ENCODE measurements at places on chromosomes 12 and 14.

DNA sequence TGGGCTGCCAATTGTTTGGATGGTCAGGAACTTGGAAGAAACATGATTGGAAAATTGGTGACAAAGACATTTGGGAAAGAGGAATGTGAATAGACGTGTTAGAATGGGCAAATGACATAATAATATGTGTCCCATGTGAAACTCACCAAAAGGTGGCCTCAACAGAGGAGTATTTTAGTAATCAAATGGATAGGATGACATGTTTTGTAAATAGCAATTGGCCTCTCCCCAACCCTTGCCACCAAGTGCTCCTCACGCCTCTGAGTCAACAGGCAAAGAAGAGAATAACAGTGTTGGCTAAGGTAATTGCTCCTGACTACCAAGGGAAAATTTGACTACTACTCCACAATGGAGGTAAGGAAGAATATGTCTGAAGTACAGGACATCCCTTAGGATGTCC, 81.4 kb downstream of the ATXN7L3B start:
- DNase-seq, result no peak

DNA sequence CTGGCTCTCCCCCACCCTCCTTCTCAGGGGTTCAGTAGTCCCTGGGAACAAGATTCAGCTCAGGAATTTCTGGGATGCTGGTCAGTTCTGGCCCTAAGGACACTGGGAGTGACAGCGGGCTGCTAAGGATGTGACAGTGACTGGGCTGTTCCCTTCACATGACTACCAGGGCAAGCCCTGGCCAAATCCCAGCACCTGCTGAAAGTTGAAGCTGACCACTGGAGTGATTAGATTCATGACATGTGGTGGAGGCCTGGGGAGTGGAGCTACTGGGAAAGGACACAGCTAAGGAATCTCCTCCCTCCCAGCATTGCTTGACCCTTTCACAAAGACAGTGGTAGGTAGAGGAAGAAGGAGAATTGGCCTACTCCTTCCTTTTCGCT, 204.9 kb downstream of the DAD1 start:
- no peak for DNase-seq

DNA sequence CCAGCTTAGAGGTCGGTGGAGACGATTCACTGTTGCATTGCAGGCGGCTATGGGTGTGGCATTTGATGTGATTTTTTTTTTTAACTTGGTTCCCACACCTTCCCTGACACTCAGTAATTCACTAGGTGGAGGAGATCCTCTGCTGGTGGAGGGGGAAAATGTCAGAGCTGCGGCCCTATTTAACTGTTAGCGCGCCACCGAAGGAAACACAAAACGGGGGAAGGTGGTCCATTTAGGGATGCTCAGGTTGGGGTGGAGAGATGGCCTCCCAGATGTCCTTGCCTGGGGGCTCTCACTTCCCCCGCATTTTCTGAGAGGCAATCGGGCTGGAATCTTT, 4.3 kb upstream of the HOXC12 start:
- no peak for DNase-seq

- peak; percentile 68 for DNase-seq
Measured at GRCh38 chr12:110100315-110100970, 23.7 kb upstream of the IFT81 start.

DNA sequence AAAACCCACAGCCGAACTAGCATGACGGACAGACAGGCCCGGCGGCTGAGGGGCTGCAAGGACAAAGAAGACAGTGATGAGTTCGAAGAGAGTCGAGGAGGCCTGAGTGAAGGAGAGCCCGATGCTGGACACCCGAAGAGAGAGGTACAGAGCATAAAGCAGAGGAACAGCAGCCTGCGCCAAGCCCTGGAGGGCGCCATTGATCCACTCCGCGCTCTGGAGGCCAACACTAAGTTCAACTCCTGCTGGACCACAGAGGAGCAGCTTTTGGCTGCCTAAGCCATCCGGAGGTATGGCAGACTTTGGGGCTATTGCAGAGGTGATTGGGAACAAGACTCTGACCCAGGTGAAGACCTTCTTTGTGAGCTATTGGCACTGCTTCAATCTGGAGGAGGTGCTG, 7.8 kb upstream of the PLXNC1 start:
- peak; percentile 12 for DNase-seq

GRCh38 chr14:103023881-103024473, 33.4 kb downstream of the CDC42BPB start:
- DNase-seq, result no peak

DNA sequence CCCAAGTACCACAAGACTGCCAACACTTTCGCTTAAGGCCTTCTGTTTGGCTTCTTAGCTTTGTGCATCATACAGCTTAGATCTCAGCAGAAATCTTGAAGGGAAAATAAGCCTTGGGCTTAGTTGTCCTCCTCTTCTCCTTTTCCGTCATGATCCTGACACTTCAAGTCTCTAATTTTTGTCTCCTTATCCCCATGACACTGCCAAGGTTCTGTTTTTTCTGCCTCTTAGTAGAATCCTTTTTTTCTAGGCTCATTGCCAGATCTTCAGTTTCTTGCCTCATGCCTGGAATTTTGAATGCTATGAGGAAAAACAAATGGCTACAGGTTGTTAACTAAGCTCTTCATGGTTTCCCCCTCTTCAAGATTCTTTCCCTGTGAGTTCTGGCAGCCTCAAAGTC, 450.4 kb downstream of the LRFN5 start:
- no peak for DNase-seq

- DNase-seq, result no peak
Measured at GRCh38 chr12:76260390-76260748, 87.8 kb downstream of the BBS10 start.

- DNase-seq, result no peak
Measured at GRCh38 chr12:88556213-88556774, 24.0 kb downstream of the KITLG start.

DNA sequence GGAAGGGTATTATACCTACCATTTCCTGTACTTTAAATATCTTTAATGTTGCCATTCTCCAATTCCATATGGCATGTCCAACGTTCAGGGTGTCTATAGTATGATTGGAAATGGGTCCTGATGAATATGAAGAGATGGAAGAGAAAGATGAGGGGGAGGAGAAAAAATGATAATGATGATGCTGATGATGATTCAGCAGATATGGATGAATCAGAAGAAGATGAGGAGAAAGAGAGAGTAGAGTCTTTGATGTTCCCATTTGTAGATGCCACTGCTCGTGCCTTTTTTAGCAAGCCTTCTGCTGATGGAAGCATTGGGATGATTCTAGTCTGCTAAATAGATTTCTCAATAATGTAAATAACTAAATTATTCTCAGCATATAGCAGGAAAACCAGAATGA, 163.5 kb downstream of the PIK3C2G start:
- no peak for DNase-seq

- DNase-seq, result no peak
Measured at GRCh38 chr12:129393357-129393937, 510.4 kb downstream of the TMEM132D start.

DNA sequence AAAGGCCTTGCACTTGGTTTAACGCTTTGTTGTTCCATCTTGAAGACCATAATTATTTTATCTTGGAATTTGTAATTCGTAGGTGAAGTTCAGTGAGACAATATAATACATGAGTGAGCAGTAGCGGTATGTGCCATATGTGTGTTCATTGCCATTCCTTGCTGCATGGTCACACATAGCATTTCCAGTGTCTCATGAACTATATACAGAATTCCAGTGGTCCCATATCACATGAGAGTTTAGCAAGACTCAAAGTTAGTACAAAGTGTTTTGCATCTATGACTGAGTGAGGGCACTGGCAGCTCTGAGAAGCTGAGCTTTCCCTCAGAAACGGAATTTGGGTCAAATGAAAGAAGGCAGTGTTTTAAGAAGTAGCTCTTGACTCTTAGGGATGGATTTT, 359.8 kb downstream of the FOXG1 start:
- DNase-seq, result no peak

DNA sequence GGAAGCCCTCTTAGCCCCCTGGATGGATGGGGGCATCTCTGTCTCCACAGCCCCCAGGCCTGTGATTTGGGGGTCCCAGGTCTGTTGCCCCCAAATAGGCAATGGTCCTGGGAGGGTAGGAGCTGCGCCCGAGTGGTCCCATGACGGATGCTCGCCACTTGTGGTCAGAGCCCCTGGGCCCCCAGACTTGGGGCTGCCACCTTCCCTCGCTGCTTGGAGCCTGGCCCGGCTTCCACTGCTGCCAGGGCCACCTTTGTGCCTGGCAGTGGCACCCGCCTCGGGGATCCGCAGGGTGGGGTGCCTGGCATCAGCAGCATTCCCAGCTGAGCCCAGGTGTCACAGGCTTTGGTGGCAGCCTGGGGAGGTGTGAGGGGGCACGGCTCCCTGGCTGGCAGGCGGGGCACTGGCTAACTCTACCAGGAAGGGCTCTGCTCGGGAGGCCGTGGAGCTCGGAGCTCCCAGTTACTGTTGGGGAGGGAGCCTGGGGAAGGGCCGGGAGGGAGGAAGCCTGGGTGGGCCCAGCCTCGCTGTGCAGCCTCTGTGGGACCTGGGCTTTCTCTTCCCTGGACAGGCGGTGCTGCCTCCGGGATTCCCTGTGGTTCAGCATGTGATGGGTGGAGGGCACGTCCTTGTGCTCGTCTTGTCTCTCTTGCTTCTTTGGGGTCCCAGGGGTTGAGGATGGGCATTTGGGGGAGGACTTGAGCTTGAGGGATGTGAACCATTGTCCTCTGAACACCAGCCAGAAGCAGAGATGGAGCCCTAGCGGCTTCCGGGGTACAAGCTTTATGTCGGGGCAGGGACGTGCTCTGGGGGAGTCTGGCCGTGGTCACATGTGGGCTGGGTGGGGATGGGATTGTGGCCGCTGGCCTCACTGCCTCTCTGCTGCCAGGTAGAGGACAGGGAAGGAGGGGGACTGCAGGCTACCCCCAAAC, 5.4 kb downstream of the KIF26A start:
- DNase-seq, result no peak

GRCh38 chr12:75908961-75909605, 122.5 kb downstream of the PHLDA1 start:
- peak; percentile 90 for DNase-seq

DNA sequence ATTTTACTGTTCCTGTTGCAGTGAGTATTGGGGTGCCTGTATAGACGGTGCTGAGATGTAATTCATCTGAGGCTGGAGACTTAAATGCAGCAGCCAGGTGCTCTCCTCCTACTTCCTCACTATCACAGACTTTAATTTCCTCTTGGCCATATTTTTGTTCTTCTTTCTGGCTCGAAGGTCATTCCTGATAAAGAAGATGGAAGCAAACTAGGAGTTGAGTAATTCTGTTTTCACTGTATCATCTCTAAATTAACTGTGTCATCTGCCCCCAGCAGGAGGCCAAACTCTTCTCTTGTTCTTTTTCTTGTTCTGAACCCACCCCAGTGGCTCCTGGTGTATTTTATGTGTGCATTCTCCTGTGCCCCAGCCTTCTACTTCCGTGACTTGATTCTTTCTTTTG, 141.7 kb upstream of the ARHGAP5 start:
- DNase-seq, result no peak

DNA sequence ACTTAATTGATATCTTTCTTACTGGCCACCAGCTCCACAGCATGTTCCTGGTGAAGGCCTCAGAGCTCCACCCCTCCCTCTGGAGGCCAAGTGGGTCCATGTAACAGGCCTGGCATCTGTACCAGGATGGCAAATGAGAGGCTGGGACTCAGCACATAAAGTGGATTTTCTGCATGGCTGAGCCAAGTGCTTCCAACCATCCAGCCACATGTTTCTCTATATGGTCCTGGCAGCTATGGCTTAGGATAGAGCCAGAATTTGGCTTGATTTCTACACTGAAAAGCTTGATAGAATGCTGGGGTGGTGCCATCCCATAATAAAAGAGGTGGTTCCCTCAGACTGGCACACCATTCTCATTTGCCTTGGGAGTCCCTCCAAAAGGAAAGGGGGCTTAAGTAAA, 94.1 kb downstream of the PAX9 start:
- no peak for DNase-seq

- no peak for DNase-seq
Measured at GRCh38 chr14:97948841-97949240, 1151.7 kb downstream of the VRK1 start.

GRCh38 chr12:108502922-108503321, 12.2 kb upstream of the FICD start:
- DNase-seq, result no peak

GRCh38 chr12:64236549-64236948, 14.5 kb upstream of the KICS2 start:
- no peak for DNase-seq

DNA sequence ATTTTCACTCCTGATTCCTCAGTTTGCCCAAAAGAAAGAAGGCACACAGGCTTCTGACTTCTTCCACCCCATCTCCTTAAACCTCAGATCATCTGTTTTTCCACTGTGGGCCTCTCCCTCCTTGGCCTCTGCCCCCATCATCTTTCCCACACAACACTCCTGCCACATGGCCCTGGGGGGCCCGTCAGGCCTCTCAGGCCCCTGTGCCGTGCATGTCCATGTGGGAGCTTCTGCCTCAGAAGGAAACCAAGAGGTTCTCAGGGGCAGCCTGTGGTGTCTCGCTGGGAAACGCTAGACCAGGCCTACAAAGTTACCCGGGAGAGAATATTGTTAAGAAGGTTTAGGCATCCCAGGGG, 8.0 kb downstream of the KLHL33 start:
- no peak for DNase-seq

- no peak for DNase-seq
Measured at GRCh38 chr12:76018111-76018510, 13.5 kb downstream of the PHLDA1 start.

DNA sequence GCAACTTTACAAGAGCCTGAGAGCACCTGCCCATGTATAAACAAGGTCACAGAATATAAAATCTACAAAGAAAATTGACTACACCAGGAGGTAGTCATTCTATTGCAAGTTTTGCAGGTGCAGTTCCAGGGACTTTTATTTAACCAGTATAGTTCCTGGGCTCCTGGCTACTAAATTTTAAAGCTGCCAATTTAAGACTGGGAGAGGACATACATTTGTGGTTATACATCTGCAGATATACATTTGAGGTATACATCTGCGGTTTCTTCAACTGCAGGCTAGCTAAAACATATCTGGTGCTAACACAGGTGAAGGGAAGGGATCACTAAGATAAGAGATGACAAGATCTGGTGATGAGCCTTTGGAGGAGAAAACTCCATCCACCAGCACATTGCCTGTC, 30.2 kb downstream of the BBS10 start:
- DNase-seq, result no peak

- DNase-seq, result peak; percentile 65
Measured at GRCh38 chr14:103846543-103847450, 578 bp downstream of the PPP1R13B start.

GRCh38 chr14:68607081-68607866, 185.6 kb downstream of the ZFP36L1 start:
- no peak for DNase-seq

Measured in NCI-H2081 (cell line).